ENCODE measurements at places on chromosomes 16 and 17.

DNA sequence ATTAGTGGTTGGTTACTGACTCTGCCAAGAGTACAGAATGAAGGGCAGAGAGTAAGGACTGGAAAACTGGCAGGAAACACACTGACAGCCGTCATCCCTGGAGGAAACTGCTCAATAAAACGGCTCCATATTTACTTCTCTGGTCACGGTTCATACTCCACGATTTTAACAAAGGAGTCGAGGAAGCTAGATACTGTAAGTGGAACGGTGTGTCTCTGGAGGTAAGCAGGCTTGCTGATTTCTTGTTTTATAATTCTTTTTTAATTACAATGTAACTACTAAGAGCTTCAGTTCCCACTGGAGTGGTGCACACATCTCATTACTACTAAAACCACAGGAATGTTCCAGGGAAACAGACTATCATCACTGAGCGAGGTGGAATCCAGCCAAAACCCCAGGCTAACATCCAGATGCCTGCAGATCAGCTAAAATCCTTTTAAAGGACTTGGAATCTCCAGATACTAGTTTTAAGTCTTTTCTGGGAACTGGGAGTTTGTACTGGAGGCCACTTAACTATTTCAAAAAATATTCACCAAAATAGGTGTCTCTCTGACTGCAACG lies 17.8 kb downstream of the SERPINF1 start:
- DNase-seq, result peak; percentile 98

GRCh38 chr17:63173903-63174302 lies 207.9 kb downstream of the TANC2 start:
- DNase-seq, result peak; percentile 30

DNA sequence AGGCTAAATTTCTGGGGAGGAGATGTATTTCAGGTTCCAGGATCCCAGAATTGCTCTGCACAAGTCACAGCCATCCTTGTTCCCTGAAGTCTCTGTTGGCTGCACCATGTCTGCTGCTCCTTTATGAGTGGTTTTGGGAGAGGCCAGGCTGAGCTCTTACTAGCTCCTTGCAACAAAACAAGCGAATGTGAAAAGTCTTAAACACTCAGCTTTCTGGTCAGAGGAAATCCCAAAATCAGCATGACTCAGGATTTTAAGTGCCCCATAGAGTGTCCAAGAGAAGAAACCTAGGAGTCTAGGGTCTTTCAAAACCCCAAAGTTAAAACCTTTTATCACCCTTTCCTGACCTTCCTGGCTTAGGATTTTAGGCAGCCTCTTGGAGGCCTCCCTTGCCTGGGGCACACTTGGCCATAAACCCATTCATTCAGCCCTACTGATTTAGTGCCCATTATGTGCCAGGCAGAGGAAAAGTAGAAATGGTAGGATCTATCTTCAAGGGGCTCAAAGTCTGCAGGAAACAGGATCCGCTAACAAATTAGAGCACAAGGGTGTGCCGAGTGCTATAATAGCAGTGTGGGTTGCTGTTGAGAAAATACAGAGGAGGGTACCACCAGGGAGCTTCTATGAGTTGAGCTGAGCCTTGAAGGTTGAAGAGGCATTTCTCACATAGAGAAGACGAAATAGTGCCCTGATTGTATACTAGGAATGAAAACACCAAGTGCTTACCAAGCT lies 36.9 kb downstream of the SOST start:
- DNase-seq, result no peak

- DNase-seq, result no peak
Observed at GRCh38 chr17:79374087-79374689, 236.7 kb downstream of the RBFOX3 start.

GRCh38 chr16:79110953-79111352 lies 489.6 kb downstream of the MAF start:
- DNase-seq, result no peak

DNA sequence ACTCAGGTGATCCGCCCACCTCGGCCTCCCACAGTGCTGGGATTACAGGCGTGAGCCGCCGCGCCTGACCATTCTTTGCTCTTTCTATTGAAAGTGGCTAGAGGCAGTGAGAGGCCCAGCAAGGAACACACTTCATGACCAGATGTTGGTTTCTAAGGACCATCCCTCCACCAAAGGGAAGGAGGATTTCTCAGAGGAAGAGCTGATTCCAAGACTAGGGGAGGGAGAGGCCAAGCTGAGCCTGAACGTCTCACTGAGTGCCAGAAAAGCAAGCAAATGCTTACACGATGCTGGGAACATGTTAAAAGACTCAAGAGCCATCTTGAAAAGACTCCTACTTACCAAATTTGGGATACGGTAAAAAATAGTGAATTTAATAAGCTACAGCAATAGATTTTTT lies 79.2 kb downstream of the MRM3 start:
- no peak for DNase-seq

- DNase-seq, result no peak
Observed at GRCh38 chr16:68242926-68243858, 2.0 kb upstream of the PLA2G15 start.

GRCh38 chr17:6666077-6666521 lies 14.5 kb downstream of the C17orf100 start:
- DNase-seq, result peak; percentile 78

DNA sequence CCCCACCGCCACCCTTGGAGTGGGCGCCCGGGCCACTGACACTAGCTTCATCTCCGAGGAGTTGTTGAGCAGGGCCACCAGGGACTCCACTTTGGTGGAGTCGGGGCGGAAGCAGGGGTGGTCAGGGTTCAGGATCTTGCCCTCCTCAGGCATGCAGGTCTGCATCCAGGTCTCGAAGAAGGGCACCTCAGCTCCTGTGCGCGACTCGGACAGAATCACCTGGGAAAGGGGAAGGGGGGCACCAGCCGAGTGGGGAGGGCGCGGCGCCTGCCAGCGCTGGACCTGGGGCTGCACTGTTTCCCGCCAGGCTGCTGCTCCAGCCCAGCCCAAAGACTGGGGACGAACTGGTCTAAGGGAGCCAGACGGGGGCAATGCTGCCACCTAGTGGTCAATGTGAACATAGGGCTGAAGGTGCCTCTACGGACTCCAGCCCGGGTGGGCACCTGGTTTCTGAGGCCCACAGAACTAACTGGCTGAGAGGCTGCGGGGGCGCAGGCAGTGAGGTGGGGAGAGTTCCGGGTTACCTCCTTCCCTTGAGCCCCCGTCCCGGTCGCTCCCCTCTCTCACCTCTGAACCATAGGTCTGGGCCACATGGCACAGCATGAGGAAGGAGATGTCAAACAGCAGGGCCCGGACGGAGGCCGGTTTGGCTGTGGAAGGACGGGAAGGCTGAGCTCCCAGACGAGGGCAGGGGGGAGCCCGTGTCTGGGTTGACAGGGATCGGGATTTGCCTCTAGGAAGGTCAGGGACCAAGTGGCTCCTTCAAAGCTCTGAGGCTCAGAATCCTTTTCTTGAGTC lies 11.8 kb downstream of the CSF3 start:
- DNase-seq, result peak; percentile 71

GRCh38 chr16:17817943-17818342 lies 347.2 kb upstream of the XYLT1 start:
- no peak for DNase-seq

GRCh38 chr17:78381601-78382232 lies 3.3 kb downstream of the PGS1 start:
- DNase-seq, result peak; percentile 48

DNA sequence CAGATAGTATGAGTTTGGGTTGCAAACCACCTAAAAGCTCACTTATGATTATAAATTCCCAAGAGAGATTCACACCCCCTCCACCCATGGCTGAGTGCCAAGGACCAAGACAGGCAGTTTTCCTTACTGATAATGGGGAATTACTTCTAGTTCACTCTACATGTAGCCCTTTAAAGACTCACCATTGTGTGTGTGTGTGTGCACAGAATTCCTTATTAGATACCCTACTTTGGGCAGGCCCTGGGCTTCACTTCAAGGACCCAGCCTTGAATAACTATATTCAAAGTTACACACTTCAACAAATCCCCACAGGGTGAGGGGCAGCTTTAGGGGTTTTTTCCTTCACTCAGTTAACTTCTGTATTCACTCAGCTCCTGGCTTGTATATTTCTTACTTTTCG lies 143.5 kb downstream of the MYO1D start:
- DNase-seq, result no peak
